ENCODE measurements at places on chromosomes 13 and 19. TPM values are rescaled to one million over a fixed set of nuclear protein-coding genes. Genes with fewer than 3 reads are reported as not detected.

DNA sequence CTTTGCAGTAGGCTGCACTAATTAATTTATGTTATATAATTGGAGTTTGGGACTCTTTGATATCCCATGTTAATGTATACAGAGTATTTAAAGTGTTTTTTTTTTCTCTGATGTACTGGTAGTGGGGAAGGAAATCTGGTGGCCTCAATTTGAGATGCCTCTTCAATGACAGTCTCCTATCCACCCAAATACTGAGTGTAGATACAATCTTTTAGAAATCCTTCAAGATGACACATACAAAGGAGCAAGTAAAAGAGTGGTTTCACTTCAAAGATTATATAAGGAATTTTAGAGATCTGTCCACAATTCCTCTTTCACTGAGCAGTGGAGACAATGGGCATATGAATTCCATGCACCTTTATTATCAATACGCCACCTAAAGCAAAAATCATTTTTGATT lies 15.1 kb downstream of the NALCN start:
- no peak for DNase-seq

DNA sequence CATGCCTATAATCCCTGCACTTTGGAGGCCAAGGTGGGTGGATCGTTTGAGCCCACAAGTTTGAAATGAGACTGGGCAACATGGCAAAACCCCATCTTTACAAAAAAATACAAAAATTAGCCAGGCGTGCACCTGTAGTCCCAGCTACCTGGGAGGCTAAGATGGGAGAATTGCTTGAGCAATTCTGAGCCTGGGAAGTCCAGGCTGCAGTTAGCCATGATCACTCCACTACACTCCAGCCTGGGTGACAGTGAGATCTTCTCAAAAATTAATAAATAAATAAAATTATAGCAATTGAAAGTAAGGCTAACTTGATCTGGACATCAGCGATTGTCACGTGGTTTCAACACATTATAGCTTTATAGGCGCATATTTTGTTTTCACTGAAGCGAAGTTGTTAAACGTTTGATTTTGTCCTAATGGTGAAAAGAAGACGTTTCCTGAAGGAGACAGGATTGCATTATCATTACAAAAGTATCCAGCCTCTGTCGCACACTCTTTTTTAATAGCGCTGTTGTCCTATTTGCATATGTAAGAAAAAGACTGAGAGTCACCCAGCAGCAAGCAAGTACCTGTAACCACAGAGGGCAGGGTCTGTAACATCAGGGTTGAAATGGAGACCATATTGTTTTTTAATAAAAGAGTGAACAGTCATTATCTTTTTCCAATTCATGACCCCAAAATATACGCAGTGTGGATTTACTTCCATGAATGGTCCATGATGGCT lies 335.7 kb downstream of the DCT start:
- DNase-seq: no peak

The OR7C1 gene
- not detected for total RNA-seq

The LRRC63 gene
- total RNA-seq: 0.29 TPM

The RNF113B gene
- total RNA-seq: not detected

Data from upper lobe of right lung (tissue), 1 donor.